Pulmonary artery endothelial cell (primary cell): ENCODE measurements at places on chromosomes 1 and 21. TPM values are rescaled to one million over a fixed set of nuclear protein-coding genes. Genes with fewer than 3 reads are reported as not detected.

The LDLRAD1 gene
- not detected in 2 replicates for total RNA-seq

The DDR2 gene
- 41.5 and 48.1 TPM in 2 replicates for total RNA-seq

The KCNA3 gene
- total RNA-seq: not detected in 2 replicates

The ETS2 gene
- 57.6 and 64.7 TPM in 2 replicates for total RNA-seq

The CENPL gene
- 17.5 and 35.8 TPM in 2 replicates for total RNA-seq

The TMEM52 gene
- total RNA-seq: 0.26 and 0.42 TPM in 2 replicates

The GPATCH2 gene
- total RNA-seq: 13.0 and 18.9 TPM in 2 replicates

The FAM72D gene
- 1.6 and 3.5 TPM in 2 replicates for total RNA-seq

The ACTL8 gene
- total RNA-seq: not detected in 2 replicates

The HTR1D gene
- total RNA-seq: 0.26 and 0.42 TPM in 2 replicates

The PGBD5 gene
- 0.04 and 0.07 TPM in 2 replicates for total RNA-seq

The HCN3 gene
- total RNA-seq: 0.40 and 0.53 TPM in 2 replicates

The SELL gene
- total RNA-seq: 1.5 and 2.3 TPM in 2 replicates

The AIRE gene
- total RNA-seq: under 0.01 TPM in 1 of 2 replicates, not detected in the other

The ITGB2 gene
- total RNA-seq: 0.07 and 0.13 TPM in 2 replicates

The TPTE gene
- not detected in 2 replicates for total RNA-seq

The LCA5L gene
- total RNA-seq: 0.21 and 0.79 TPM in 2 replicates

The NBPF6 gene
- total RNA-seq: not detected in 2 replicates

The C1orf174 gene
- total RNA-seq: 30.8 and 55.3 TPM in 2 replicates

The SLC6A9 gene
- total RNA-seq: 0.40 and 0.60 TPM in 2 replicates

The PDZK1 gene
- total RNA-seq: 0.07 and 0.14 TPM in 2 replicates

The CELSR2 gene
- 1.1 and 1.3 TPM in 2 replicates for total RNA-seq

The SGIP1 gene
- total RNA-seq: 7.7 and 8.7 TPM in 2 replicates

The OR2G6 gene
- total RNA-seq: not detected in 2 replicates

The VANGL2 gene
- not detected in 2 replicates for total RNA-seq

The EXTL1 gene
- not detected in 2 replicates for total RNA-seq

The DHDDS gene
- total RNA-seq: 41.7 and 53.6 TPM in 2 replicates

The TMPRSS15 gene
- total RNA-seq: not detected in 2 replicates

The FABP3 gene
- total RNA-seq: 0.26 and 0.35 TPM in 2 replicates

The DSCAM gene
- total RNA-seq: not detected in 2 replicates

The ACTA1 gene
- not detected in 2 replicates for total RNA-seq
